ENCODE measurements at places on chromosomes 16 and 17. TPM values are rescaled to one million over a fixed set of nuclear protein-coding genes. Genes with fewer than 3 reads are reported as not detected.

Gene LLGL2
- 19.9 TPM for total RNA-seq

Gene KRTAP2-3
- not detected for total RNA-seq

Gene EVPLL
- total RNA-seq = 3.5 TPM

Gene SLC13A2
- 1.1 TPM for total RNA-seq

Gene HASPIN
- 2.3 TPM for total RNA-seq

Gene DPEP3
- total RNA-seq = not detected

Gene MPP3
- total RNA-seq = 6.8 TPM

Gene CLEC19A
- not detected for total RNA-seq

DNA sequence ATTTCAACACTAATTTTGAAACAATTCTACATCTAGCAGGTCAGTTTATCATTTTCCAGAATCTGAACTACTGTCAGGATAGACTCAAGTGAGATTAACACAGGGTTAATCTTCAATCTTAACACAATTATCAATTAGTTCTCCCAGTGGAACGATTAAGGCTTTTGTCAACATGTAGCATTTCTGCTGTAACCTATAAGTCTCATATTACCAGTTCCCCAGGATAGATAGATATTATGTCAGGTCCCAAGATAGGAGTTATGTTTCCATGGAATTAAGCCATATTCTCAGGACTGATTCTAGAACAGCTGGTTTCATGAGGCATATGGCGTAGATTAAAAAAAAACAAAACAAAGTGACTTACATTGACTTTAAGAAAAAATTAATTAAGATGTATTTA lies 4.4 kb upstream of the FBF1 start:
- DNase-seq = peak; percentile 74

- no peak for DNase-seq
Measured at GRCh38 chr16:83351846-83352245, 455.9 kb upstream of the HSBP1 start.

- peak; percentile 90 for DNase-seq
Measured at GRCh38 chr17:81917565-81918332, at the start of gene SIRT7. Gene SIRT7 (minus strand): TSS chr17:81918176. CDS start chr17:81918131, 45 bp downstream.

DNA sequence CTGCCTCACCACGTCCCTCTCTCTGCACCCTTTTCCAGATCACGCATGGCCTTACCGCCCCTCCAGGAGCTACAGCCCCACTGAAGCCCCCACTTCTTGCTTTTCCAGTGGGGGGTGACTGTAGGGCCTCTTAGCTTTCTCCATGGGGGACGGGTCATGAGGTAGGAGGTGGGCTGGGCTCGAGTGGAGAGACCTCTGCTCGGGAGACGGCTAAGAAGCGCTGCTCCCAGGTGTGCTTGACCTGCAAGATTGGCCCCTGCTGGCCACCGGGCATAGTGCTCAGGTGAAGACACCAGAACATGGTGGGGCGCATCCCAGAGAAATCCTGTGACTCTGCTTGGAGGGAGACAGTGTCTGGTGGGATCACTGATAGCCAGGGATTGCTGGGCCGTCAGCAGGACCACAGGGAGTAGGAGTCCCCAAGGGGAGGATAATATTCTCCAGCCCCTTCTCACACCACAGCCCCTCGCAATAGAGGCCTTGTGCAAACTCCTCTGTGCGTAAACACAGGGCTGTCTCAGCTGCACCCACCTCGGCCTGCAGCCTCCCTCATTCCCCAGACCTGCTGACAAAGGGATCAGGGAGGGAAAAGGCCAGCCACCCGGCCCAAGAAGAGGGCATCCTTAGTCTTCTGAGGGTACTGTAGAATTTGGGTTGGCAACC lies 8.9 kb upstream of the GALK1 start:
- peak; percentile 51 for DNase-seq

DNA sequence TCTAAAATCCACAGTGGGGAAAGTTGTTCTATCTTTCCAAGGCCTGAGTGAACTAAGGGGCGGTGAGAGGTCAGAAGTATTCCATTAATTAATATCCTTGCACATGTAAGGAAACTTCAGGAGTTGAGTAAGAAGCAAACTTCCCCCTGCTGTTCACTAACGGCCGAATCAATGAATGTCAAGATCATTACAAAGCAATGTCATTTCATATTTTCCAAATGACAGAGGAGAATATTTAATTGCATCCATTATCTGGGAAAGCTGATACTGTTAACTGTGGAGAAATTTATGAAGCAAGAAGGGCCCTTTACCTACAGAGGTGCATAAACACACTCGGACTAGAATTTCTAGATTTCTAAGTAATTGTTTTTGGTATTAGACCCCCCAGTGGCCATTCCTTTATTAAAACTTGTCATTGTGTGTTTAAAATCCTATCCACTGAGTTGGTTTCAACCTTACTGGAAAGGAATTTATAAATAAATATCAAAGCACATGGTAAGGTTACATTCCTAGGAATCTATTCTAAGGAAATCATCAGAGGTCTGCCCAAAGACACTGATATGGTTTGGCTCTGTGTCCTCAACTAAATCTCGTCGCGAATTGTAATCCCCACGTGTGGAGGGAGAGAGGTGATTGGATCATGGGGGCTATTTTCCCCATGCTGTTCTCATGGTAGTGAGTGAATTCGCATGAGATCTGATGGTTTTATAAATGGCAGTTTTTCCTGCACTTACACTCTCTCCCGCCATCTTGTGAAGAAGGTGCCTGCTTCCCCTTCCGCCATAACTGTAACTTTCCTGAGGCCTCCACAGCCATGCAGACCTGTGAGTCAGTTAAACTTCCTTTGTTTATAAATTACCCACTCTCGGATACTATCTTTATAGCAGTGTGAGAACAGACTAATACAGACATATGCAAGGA lies 20.4 kb upstream of the SMURF2 start:
- DNase-seq = no peak

- DNase-seq = no peak
Measured at GRCh38 chr17:26962255-26963162, 331.4 kb upstream of the WSB1 start.

DNA sequence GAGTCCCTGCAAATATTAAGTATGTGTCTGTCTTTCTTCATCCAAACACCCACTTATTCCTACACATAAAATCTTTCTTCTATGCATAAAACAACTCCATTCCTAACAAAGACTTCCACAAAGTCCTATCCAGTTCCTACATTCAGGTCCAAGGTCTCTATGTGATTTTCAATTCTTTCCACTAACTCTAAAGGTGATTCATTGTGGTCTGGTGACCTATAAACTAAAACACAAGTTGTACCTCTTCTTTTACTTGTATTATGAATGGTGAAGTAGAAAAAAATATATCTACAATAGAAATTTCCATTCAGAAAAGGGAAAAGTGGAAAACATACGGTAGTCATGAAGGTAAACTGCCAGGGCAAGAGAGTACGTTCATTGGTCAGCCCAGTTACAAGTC lies 56.6 kb downstream of the USP32 start:
- DNase-seq = no peak

- no peak for DNase-seq
Measured at GRCh38 chr16:82651921-82652601, 25.3 kb downstream of the CDH13 start.

- DNase-seq = no peak
Measured at GRCh38 chr17:72476575-72476986, 355.8 kb downstream of the SOX9 start.

DNA sequence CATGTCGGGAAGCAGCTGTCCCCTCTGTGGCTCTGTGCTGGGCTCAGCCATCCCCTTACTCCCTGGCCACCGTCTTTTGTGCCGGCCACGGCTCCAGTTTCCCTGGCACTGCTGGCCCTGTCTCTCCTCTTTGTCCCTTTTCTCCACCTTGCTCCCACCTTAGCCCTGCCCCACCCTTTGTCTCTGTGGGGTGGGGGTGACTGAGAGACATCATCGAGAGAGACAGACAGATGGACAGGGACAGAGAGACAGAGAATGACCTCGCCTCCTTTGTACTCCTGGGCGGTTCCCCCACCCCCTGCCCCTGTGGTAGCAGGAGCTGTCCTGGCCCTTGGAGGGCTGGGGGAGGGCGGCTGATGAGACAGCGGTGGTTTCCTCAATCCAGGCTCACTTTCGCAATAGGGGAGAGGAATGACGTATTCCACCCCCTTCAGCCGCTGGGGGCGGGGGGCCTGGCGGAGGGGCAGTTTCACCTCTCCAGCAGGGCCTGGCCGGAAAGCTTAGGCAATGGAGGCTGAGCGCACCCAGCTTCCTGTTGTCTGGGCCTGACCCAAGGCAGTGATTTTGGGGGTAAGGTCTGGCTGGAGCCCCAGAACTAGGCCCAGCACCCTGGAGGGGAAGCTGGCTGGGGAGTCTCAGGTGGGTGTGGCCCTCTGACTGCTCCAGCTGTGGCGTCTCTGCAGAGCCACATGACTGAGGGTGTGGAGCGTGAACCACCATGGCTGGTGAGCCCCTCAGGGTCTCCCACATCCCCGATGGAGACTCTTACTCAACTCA lies 7.3 kb downstream of the FMNL1 start:
- DNase-seq = peak; percentile 73

GRCh38 chr17:77811521-77811920 lies 147.0 kb upstream of the TNRC6C start:
- no peak for DNase-seq

DNA sequence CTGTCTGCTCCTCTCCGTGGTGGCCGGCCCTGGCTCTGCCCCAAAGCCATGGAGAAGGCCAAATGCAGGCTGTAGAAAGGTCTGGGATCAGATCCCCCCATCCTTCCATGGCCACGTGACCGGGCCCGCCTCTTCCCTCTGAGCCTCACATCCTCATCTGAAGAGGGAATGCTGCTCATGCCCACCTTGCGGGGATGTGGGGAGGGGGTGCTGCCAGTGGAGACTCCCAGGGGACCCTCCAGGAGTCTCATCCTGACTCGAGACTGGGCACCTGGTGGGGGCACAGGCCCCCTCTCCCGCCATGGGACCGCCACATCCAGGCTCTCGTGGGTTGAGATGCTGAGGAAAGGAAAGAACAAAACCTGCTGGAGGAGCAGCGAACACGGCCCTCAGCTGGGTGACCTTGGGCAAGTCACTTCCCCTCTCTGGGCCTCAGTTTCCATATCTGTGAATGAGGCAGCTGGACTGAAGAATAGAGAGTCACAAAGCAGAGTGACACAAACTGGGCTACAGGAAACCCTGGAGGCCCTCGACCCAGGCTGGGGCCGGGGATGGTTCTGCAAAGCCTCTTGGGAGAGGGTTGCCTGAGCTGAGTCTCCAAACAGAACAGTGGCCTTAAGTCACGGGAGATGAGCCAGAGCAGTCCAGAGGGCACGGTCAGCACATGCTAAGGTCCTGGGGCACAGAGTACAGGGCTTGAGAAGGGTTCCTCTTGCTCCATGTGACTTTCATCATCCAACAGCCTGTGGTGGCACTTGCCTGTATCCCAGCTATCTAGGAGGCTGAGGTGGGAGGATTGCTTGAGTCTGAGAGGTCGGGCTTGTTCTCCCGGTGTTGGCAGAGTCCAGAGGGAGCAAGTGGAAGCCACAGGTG lies 30.1 kb downstream of the SOCS1 start:
- no peak for DNase-seq

All from tongue (tissue), 3 donors.